Activated CD4-positive, alpha-beta T cell treated with anti-CD3 and anti-CD28 coated beads for 48 hours (primary cell): ENCODE measurements at places on chromosomes 16 and 17.

- DNase-seq: no peak
These were observed 63.3 kb downstream of the PECAM1 start for GRCh38 chr17:64327201-64327930.

DNA sequence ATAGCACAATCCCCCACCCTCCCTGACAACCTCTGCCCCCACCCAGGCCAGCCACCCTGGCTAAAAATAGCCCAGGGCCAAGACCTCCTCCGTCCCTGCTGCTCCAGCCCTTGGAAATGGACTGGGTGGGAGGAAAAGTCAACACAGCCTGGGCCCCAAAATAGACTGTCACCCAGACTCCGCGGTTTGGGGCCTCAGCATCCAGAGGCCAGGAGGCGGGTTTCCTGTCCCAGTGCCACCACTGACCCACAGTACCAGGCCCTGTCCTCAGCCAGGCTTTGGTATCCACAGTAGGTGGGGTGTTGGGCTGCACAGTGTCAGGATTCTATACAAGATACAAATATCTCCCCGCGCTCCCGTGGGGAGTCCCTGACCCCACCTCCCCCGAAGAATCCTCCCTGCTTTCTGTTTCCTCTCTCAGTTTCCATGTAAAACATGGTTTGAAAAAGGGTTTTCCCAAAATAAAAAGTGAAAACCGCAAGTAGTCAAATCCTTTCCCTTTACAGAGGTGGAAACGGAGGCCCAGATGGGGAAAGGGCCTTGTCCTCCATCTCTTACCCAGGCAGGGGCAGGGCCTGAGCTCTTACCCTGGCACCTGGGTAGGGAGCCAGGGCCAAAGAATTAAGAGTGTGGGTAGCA is 20.1 kb downstream of the CPNE2 start:
- DNase-seq: no peak

DNA sequence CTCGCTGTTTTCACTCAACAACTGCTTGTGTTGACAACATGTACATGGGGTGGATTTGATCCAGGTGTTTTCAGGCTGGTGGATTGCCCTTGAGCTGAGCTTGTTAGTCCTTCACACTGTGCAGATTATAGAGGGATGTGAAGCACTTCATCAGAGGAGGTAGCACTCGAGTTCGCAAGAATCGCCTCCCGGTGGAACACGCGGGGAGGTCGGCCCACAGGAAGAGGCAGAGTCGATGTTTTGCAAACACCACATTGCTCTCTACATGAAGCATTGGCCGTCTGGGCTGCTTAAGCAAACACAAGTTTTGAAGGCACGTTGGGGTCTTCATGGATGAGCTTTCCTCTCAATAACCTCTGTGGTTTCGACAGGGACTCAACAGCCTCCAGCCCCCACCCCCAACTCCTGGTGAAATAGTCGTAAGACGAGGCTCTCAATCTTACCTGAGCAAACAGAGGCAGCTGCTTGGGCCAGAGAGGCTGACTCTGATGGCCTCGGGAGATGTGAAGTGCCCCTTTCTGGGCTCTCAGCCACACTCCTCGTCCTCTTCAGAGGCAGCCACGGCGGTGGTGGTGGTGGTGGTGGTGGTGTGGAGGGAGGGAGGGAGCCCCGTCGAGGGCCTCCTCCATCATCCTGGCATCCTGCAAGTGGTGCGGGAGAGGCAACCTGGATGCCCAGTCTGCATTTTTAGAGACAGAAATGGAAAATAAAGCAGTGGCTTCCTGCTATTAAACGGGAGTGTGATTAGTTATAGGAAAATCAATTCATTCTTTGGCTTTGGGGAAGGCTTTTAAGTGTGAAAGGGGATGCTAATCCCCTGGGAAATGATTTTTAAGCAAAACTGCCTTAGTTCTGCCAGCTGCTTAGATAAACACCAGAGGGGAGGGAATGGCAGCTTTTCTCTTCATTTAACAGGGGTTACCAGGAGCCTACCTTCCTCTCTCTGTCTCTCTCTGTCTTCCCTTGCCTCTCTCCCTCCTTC is 552.5 kb upstream of the EEF2KMT start:
- no peak for DNase-seq

- no peak for DNase-seq
These were observed 12.8 kb downstream of the TERF2 start for GRCh38 chr16:69373019-69373418.

- DNase-seq: no peak
These were observed 38.3 kb upstream of the ACSF3 start for GRCh38 chr16:89055313-89055712.

DNA sequence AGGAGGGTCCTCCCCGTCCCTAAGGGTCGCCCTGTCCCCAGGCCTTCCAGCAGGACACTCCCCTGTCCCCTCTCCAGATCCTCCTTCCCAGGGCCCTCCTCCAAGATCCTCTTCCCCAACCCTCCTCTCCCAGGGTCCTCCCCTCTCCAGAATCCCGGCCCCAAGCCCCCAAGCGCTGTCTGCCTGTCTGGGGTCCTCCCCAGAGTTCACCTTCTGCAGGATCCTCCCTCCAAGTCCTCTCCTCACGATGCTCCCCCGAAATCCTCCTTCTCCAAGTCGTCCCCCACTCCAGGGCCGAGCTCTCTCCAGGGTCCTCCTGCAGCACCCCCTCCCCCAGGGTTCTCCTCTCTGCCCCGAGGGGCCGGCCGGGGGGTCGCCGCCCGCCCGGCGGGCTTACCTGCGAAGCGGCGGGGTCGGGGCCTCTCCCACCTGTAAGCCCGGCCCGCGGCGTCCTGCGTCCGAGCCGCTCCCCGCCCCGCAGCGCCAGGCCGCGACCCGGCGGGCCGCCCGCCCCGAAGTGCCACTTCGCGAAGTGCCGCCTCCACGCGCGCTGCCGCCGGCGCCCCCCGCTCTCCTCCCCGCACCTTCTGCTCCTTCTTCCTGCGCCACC is 678 bp upstream of the BAIAP2 start:
- DNase-seq: no peak

DNA sequence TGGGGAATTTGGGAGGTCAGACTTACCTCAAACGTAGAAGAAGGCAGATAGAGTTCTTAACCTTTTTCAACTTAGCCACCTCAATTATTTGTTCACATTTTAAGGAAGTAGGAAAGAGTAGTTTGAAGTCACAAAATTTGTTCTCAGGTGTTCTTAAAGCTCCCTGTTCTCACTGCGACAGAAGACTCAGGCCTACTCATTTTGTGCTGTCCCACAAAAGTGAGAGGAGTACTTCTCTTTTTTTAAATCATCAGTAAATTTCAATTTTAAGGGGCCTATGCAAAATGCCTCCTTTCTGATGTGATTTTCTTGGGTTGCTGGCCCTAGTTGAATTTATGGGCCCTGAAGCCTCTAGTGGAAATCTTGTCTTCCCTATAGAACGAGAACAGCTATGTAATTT is 133.4 kb downstream of the MAP2K6 start:
- DNase-seq: no peak

DNA sequence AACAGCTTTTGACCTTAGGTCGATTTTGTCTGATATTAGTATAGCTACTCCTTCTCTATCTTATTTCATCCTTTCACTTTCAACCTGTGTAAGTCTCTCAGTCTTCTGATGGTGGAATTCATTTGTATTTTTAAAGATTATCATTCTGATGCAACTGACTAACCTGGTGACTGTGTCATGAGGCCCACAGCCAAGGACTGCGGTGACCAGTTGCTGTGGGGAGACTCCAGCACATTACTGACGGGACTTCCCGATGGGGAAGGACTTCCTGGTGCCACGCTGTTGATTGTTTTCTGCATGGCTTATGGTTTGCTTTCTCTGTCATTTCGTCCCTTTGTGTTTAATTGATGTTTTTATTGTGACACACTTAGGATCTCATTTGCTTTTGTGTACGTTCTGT is 34.2 kb downstream of the RMI2 start:
- peak; percentile 61 for DNase-seq

DNA sequence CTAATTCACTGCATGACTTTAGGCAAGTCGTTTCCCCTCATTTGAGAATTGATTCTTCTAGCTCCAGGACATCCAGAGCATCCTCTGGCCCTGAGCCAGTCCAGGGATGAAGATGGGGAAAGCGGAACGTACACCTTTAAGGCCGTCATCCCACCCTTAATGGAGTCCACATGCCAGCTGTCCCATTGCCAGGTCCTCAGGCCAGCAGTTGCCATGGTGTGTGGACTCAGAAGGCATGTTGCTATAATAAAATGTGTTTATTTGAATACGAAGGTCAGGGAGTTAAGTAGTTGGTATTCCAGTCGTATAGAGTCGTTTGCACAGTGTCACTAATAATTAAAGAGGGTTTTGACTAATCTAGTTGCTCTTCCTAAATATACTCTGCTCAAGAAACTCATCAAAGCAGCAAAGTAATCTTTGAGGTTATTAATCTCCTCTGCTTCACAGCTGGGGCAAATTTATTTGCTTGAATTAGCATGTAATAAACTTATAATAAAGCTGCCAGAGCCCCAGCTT is 30.4 kb downstream of the CCDC182 start:
- no peak for DNase-seq

- no peak for DNase-seq
These were observed 45.2 kb downstream of the NUP93 start for GRCh38 chr16:56775162-56775561.

DNA sequence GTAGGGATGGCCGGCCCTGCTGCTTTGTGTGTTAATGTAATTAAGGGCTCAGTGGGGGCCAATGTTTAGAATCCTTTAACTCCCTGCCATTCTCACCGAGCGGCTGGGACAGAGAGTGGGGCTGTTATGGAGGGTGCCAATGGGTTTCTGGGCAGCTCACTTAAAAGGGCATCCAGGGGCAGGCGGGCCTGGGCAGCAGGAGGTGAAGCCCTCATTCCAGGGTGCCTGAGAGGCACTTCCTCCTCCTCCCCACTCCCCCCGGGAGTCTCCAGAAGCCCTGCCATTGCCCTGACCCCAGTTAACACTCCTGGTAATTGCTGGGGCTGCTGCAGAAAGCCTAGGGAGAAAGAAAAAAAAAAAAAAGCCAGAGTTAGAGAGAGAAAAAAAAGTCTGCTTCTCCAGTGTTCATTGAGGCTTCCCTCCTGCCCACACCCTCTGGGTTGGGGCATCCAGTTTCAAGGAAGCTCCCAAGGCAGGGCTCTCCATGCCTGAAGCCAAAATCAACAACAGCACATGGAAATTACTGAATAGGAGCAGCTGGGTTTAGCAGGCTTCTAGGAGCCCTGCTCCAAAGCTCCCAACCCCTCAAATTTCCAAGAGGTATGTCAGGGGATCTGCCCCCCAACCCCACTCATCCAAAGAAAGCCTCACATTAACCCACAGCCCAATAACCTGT is 28.0 kb downstream of the CUEDC1 start:
- DNase-seq: no peak

DNA sequence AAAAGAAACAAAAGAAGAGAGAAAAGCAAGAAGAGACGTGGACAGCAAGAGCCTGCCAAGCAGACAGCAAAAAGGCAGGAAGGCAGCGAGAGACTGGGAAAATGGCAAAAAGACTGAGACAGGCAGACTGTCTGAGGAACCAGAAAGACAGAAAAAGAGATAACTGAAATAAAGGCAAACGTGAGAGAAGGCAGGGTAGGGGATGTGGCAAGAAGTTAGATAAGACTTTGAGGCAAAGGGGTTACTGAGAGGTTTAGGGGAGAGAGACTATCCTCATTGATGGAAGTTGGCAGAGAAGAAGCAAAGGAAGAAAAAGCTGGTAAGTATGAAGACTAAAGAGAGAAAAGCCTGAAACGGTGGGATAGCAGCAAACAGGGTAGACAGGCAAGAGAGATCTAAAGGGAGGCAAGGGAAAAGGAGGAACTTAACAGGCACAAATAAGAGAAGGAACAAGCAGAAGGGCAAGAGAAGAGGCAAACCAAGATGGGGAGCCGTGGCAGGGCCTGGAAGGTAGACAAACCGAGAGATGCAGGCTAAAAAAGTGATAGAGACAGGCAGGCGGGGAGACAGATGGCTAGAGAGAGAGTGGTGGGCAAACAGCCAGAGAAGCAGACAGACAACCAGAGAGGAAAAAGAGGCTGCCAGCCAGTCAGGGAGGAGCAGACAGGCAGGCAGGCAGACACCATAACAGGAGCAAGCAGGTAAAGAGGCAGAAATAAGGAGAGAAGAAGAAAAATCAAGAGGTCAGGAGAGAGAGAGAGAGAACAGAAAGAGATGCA is 7.1 kb upstream of the CHD3 start:
- DNase-seq: no peak

GRCh38 chr16:68711421-68712139 is 25.5 kb upstream of the CDH1 start:
- DNase-seq: peak; percentile 40

GRCh38 chr17:36808180-36808661 is 129.1 kb upstream of the LHX1 start:
- DNase-seq: no peak

GRCh38 chr16:71254832-71255525 is 24.5 kb upstream of the HYDIN start:
- no peak for DNase-seq

DNA sequence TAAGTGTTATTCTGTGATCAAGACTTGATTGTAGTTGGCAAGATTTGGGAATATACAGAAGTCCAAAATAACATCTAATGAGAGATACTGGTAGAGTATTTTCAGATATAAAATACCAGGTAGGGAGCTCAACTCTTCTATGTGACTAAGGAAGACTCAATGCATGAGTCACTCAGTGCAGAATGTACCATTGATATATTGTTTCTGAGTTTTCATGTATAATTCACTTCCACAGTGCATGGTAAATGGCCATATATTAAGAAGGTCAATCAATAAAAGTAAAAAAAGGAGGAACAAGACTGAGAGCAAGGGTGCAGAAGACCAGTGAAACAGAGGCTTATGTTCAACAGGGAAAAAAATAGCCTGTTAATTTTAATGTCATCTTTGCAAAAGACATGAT is 1387.9 kb downstream of the CDH8 start:
- no peak for DNase-seq

DNA sequence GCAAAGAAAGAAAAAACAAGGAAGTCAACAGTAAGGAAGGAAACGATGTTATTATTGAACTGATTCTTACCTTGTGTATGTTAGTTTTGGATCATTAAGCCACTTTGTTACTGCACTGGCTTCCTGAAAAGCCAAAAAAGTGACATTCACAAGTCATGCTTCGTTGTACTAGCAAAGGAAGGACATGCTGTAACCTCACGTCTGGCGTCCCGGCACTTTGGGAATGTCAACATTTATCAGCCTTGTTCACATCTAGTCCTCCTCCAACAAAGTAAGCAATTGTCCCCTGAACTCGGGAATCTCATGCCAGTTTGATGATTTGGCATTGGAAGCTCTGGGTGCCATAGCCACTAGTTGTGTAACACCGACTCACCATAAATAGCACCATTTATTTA is 731 bp upstream of the MKS1 start:
- DNase-seq: no peak

GRCh38 chr17:38585056-38585917 is 20.5 kb downstream of the SRCIN1 start:
- no peak for DNase-seq
